ENCODE measurements at places on chromosomes 4 and X.

DNA sequence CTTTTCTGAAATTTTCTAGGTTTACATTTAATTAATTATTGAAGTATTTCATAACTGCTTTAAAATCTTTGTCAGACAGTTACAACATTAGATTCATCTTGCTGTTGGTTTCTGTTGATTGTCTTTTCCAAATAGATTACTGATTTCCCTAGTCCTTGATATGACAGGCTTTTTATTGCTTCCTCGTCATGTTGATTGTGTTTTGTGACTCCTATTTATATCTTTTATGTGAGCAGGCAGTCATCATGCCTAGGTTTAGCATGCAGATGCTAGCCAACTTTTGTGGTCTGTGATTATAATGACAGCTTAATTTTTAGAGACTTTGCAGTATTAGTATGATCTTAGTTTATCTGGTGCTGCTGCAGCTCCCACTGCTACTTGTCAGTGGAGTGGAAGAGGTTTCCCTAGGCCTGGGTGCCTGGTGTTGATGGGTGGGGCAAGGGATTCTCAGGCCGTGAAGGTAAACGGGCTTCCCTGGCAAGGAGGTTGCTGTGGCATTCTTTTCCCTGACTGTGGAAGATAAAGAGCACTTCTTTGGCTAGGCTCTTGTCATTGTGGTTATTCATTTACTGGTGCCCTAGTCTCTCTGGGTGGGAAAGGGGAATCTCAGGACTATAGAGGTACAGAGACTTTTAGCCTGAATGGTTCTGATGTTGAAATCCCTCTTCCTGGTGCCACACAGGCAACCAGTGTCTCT lies 65.7 kb downstream of the SERPINA7 start:
- DNase-seq, result no peak

DNA sequence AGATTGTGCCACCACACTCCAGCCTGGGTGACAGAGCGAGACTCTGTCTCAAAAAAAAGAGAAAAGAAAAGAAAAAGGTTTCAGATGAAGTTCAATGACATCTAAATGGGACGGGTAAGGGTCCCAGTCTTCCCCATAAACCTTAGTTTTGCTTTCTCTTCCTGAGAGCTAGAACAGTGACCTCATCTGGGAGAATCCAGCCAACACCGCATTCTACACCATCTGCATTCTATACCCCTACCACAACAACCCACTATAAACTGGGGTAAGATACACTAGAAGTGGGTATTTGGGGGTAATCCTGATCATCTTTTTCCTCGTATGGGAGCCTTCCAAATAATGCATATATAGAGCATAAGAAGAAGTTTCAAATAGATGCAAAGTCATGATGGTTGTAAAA lies 18.2 kb downstream of the SLC25A43 start:
- no peak for DNase-seq

GRCh38 chr4:139887376-139887802 lies 221.8 kb downstream of the MGST2 start:
- no peak for DNase-seq

DNA sequence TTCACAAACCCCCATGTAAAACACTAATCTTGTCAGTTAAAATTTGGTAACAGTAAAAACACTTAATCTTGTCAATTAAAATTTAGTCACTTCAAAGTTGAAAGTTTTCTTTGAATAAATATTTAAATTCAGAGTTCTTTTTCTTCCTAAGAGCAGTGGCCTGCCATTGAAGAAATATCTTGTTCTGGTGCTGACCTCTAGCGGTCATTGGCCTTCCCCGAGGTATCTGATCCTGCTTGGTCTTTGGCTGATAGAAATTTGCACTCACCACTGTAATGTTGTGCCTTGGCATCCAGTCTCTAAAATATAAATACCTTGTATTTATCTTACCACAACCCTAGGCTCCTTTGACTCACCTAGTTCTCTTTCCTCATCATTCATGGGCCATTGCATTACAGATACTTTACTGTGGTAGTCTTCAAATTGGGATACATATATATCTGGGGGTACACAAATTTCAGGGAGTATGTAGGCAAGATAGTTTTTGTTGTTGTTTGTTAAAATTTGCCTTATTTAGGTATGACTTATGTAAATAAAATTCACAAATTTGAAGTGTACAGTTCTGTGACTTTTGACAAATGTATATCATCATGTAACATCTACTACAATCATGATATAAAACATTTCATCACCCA lies 6.7 kb upstream of the ART3 start:
- DNase-seq, result peak; percentile 52

- no peak for DNase-seq
These were observed 365.1 kb downstream of the MAGEB5 start for GRCh38 chrX:26581091-26581490.

DNA sequence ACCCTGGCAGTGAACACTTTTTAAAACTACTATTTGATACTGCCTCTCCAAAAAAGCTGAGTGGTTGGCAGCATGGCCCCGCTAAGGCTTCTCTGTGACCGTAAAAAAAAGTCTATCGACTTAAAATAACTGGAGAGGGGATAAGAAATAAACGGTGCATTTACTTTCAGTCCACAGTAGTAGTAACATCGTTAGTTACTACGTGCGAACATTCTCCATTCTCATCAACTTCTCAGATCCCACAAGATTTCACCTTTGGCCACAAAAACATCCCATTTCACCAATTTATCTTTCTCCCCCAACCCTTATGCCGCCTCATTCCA lies 524 bp upstream of the EXOSC9 start:
- DNase-seq, result no peak

DNA sequence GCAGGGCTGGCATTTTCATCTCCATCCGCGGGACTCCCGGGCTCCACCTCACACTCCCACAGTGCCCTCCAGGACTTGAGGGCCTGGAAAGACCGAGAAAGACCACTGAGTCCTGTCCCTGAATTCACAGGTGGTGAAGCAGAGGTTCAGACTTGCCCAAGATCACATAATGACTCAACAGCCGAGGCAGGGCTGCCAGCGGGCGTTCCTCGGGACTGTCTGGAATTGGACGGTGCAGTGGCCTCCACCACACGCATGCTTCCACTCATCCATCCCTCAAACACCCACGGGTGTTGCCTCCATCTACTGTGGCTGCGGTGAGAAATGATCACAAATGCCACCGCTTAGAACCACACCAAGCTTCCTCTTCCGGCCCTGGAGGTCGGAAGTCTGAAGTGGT lies 6.9 kb upstream of the ADRA2C start:
- DNase-seq, result no peak

DNA sequence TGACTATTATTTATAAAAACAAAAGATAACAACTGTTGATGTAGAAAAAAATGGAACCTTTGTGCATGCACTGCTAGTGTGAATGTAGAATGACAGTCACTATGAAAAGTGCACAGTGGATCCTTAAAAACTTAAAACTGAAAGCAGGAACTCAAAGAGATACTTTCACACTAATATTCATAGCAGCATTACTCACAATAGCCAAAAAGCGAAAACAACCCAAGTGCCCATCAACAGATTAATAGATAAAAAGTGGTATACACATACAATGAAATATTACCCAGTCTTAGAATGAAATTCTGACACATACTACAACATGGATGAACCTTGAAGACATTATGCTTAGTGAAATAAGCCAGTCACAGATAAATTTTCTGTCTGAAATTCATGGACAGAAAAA lies 23.8 kb downstream of the CENPC start:
- no peak for DNase-seq

DNA sequence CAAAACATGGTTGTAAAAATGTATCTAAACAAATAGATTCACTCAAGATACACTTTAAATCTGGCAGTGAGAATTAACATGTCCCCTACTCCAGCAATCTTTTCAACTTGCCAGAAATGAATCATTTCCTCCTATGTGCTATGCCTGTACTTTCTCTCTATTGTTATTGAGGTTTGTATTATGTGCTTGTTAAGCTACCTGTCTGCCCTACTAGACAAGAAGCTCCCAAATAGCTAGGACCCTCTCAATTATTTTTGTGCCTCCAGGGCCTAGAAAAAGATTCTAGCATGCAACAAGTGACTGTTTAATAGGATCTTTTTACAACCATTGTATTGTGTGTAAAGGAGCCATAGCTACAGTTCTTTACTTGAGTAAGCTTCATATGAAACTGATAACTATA lies 3.5 kb upstream of the SAP30 start:
- DNase-seq, result no peak

DNA sequence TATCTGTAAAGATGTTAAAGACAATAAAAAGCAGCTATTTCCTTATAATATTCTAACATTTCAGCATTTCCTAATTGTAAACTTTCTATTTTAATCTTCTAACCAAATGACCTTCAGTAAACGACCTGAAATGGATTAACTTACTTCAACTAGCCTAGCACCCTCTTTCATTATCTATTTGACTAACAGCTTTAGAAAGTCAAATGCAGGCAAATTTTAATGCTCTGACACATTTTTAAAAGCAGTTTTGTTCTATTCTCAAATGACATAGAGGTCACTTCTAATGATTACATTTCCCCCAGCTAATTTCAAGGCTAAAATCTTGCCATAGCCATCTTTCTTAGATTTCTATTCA lies 41.9 kb downstream of the SLC7A11 start:
- no peak for DNase-seq

DNA sequence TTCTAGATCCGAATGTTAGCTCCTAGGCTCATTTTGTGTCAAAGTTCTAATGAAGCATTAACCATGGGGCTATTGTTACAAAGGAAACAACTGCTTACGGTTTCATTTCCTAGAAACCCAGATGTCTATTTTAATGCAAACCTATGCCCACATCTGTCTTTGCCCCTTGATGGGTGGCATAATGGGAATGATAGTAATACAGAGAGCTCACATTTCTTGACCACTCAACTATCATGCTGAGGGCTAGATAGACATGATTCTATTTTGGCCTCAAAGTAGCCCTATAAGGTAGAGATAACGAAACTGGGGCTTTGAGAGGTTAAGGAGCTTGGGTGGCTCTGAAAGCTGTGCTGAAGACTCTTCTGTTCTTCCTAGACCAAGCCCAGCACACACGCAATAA lies 1.9 kb downstream of the TLR7 start:
- no peak for DNase-seq

DNA sequence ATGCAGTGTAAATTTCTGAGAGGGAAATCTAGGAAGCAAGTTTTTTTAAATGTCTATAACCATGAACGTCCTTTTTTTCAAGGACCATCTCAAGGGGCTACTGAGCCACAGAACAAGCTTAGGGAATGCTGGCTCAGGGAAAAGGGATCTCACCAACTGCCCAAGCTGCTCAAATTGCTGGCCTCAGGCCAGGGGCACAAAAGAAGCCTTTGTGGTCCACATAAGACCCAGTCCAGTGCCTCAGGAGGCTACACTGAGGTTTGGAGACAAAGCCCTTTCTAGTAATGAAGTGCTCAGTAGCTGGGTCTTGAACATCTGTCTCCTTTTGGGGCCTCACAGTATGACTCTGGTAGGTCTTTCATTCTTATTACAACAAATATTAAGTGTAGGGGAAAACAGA lies 305.5 kb downstream of the RAB28 start:
- DNase-seq, result no peak

DNA sequence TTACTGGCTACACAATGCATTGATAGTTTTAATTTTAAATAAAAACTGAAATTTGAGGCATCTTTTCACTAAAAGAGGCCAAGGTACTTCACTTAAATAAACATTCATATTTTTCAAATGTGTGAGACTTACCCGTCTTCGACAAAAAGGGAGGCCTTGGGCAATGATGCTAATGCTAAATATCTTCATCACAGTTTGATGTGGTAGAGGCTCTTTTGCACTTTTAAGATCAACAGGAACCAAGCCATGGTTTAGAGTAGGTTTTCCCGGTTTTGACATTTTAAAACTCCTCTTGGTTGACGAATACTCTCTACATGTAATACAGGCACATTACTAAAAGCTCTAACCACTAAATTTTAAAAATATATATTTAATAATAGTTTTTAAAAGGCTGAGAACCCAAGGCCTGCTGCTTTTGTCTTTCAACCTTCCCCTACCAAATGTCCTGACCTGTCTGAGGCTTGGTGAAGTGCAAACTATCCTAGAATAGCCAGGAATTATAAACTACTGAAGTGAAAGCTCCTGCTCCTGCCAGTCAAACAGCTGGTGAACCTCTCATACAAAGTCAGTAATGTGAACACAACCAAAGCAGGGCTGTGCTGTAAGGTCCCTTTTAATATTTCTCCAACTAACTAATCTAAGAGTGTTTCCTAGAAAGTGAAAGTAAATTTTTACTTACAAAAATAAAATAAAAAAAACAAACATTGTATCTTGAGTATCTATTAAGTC lies 153.7 kb downstream of the FBXW7 start:
- no peak for DNase-seq

- no peak for DNase-seq
These were observed 17.8 kb upstream of the ARSJ start for GRCh38 chr4:113997206-113997605.

- no peak for DNase-seq
These were observed 405.2 kb upstream of the CNKSR2 start for GRCh38 chrX:20968996-20969395.

GRCh38 chr4:144970597-144970996 lies 127.4 kb downstream of the ANAPC10 start:
- DNase-seq, result no peak

- no peak for DNase-seq
These were observed 54.9 kb downstream of the NDST4 start for GRCh38 chr4:115058533-115058932.

- no peak for DNase-seq
These were observed 51.1 kb upstream of the UNC5C start for GRCh38 chr4:95599777-95600400.

DNA sequence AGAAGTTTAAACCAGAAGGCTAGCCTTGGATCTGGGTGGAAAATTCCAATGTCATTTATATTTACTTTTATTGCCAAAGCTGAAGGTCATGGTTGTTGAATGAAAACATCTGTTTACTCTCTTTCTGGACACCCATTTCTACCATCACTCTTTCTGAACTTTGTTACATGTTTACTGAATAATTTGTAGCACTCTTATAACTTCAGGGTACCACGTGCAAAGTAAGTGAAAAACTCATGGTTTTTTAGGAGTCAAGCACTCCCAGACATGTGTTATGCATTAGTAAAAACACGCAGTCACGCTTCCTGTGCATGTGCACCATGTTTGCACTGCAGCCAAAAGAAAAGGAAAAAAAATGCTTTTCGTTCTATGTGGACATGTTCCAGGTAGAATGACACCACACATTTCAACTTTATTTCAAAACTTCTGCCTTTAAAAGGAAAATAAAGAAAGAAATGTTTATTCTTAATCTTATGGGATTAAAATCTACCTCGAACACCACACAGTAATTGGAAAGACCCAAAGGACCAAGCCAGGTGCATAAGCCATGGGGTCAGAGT lies 31.4 kb upstream of the ADH1C start:
- DNase-seq, result no peak

GRCh38 chrX:22296871-22297270 lies 24.2 kb downstream of the CBLL2 start:
- DNase-seq, result no peak

GRCh38 chrX:70253377-70254062 lies 6.5 kb downstream of the P2RY4 start:
- no peak for DNase-seq

- DNase-seq, result no peak
These were observed 83.3 kb downstream of the SNCA start for GRCh38 chr4:89753601-89754066.

DNA sequence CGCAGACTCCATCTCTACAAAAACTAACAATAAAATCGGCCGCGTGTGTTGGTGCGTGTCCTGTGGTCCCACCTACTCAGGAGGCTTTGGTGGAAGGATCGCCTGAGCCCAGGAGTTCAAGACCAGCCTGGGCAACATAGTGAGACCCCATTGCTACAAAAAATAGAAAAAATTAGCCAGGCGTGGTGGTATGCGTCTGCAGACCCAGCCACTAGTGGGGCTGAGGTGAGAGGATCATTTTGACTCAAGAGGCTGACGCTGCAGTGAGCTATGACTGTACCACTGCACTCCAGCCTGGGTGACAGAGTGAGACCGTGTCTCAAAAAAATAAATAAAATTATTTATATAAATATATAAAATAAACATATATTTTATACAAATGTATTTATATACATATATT lies 22.3 kb downstream of the ASMTL start:
- no peak for DNase-seq
